Fibroblast of skin of right biceps (primary cell): ENCODE measurements at places on chromosomes 2 and 18.
A peak's percentile ranks its signal among the peaks of the same experiment; 100 is the strongest.

GRCh38 chr2:54859416-54859815 lies 136.0 kb downstream of the EML6 start:
- no peak for DNase-seq

GRCh38 chr2:29530281-29530680 lies 391.1 kb downstream of the ALK start:
- no peak for DNase-seq

DNA sequence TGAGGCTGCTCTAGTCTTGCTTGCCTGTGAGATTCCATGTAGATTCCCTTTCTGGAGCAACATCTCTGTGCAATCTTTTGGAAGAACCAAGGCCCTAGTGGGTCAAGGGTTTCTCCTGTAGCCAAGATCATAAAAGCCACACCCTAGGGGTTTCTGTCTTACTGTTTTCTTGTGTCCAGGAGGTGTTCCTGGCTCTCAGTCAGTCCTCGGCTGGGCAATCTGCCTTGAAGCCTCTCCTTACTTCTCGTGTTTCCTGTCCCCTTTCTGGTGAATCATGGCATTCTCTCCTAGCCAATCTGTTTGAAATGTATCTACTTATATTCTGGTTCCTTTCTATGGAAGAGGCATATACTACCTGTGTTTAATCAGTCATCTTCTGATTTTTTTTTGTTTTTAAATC lies 484.8 kb upstream of the UBE2E3 start:
- DNase-seq = peak; percentile 2

GRCh38 chr18:8287196-8287885 lies 321.9 kb upstream of the RAB12 start:
- DNase-seq = no peak

GRCh38 chr2:230007931-230008707 lies 60.6 kb downstream of the SLC16A14 start:
- peak; percentile 55 for DNase-seq

- peak; percentile 77 for DNase-seq
Observed at GRCh38 chr2:100941646-100942240, 60.3 kb upstream of the RPL31 start.

GRCh38 chr2:174699993-174700766 lies 64.1 kb downstream of the CHRNA1 start:
- peak; percentile 50 for DNase-seq

DNA sequence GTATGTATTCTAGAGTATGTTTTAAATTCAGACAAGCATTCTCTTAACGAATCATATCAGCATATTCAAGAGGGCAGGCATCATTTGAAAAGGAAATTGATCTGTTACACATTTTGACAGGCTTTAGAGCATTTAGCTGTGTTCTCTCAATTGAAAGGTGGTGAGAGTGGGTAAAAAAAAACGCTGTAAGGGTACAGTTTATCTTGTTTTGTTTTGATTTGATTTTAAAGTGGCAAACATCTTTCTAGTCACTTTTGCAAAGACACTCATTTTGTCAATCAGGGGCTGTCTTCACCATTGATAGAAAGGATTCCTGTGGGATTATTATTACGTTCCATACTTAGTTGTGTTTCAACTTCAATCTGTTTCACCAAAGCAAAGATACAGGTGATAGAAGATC lies 2.2 kb downstream of the CDH19 start:
- DNase-seq = no peak

GRCh38 chr2:111039628-111040383 lies 80.9 kb upstream of the BCL2L11 start:
- no peak for DNase-seq

DNA sequence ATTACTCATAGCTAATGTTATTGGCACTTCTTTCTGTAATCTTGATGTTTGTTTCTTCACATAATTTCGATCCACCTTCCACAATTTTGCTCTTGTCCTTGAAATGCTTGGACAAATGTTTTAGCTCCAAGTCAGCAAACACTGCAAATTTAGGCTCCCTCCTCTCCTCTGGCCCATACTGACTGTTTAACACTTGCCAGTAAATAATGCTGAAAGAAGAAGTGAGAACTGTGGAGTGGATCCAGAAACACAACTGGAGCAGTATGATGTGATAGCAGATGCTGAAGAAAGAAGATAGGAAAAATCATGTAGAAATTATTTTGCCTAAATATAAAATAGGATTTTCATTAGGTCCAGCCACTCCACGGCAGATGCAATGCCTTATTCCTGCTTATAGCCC lies 415.0 kb upstream of the GYPC start:
- DNase-seq = no peak

DNA sequence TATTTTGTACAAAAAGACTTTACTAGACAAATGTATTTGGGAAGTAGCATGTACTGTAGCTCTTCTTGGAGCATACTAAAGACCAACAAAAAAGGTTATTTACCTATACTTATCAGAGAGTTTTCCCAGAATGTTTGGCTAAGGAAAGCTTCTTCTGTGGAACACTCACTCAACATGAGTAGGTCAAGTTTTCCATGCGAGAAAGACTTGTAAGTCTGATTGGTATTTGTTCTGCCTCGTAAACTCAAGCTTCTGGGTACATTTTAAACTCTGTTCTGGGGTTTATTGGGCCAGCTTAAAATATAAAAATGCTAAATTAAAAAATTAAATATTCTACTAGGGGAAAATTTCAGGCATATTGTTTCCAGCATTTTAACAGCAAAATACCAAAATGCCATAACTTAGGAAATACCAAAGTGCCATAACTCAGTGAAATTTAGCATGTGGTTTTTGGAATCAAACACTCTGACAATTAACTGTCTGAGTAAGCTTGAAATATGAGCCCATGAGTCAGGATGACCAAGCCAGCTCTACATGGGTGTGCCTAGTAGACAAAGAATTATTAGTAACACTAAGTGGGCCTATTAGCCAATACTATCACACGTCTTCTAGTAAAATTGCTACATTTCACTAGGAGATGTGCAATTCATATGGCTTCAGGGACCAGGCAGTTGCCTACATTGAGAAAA lies 47.3 kb upstream of the SERPINE2 start:
- DNase-seq = peak; percentile 97

DNA sequence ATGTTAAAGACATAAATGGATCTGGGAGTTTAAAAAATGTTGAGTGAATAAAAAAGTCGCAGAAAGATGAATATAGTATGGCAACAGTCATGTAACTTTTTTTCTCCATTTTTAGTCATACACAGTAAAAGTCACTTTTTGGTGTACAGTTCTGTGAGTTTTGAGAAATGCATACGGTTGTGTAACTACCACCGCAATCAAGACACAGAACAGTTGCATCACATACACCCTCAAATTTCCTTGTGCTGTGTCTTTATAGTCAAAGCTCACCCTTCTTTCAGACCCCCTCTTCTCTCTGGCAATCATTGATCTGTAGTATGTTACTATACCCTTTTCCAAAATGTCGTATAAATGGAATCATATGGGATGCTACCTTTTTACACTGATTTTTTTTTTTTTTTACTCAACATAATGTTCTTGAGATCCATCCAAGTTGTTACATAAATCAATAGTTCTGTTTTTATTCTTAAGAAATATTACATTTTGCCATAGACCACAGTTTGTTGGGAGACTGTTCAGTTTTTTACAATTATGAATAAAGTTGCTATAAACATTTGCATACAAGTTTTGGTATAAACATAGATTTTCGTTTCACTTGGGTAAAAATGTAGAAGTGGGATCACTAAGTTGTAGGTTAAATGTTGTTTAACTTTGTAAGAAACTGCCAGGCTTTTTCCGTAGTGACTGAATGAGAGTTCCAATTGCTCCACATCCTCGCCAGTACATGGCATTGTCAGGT lies 35.4 kb upstream of the AGFG1 start:
- no peak for DNase-seq

GRCh38 chr2:57515366-57515765 lies 531.2 kb upstream of the VRK2 start:
- DNase-seq = no peak
